ENCODE measurements at places on chromosomes 7 and 10. TPM values are rescaled to one million over a fixed set of nuclear protein-coding genes. Genes with fewer than 3 reads are reported as not detected.

DNA sequence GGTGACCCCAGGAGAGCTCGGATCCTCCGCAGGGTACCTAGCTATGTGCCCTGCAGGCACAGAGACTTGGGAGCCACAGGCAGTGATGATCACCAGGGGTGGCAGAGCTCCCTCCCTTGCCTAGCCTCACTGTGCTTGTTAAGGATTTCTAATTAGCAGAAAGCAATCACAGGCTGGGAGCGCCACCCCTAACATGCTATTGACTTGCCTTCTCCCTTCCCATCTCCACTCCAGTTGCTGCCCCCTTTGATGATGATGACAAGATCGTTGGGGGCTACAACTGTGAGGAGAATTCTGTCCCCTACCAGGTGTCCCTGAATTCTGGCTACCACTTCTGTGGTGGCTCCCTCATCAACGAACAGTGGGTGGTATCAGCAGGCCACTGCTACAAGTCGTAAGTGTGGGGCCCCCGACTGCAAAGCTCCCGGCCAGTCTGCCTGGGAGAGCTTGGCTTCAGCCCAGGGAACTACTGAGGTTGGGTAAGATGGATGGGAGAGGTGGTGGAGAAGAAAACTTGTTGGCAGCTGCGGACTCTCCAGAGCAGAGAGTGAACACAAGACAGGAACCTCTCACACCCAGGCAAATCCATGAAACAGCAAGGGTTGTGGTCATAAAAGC, 1.2 kb downstream of the PRSS1 start:
- no peak for DNase-seq
- no peaks in the 10 kb centered on the region for H3K4me1 ChIP-seq
- no peak overlapping the region for H3K27ac ChIP-seq
- no peaks in the 10 kb centered on the region for H3K27me3 ChIP-seq
- no peak overlapping the region for H3K4me3 ChIP-seq
- no peaks in the 10 kb centered on the region for H3K36me3 ChIP-seq

GRCh38 chr10:48254750-48255512, 19.6 kb downstream of the FRMPD2 start:
- H3K4me3 ChIP-seq = no peak overlapping the region
- no peaks in the 10 kb centered on the region for H3K4me1 ChIP-seq
- H3K27me3 ChIP-seq = no peaks in the 10 kb centered on the region

DNA sequence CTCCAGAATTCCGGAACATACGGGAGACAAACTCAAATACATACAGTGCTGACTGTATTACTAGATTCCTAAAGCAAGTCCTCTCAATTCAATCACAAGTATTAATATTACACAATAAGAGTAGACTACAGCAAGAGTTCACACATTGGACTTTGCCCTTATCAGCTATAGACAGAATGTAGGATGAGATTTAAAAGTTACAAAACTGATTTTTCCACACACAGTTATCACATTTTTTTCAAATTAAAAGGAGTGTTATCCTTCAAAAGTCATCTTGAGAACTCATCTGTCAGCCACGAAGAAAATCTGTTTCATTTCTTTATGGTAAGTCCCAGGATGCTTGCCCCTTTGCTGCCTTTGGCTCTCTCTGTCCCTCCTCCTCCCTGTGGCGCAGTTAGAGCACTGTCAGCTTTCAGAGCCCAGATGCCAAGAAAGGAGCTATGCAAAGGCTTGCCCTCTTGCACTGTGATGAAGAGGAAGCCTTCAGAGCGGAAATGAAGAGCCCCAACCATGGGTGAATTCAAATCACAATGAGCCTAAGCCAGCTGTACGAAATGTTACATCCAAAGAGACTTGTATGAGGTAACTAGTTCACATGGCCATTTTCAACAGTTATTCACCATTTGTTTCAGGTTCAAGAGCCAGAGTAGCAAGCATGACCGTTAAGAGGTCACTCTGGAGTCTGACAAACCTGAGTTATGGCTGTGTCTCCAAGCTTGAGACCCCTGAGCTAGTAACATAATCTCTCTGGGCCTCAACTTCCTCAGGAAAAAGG, 10.7 kb downstream of the NCOA4 start:
- H3K27me3 ChIP-seq = no peaks in the 10 kb centered on the region
- no peak overlapping the region for H3K4me3 ChIP-seq
- H3K36me3 ChIP-seq = no peaks in the 10 kb centered on the region
- H3K4me1 ChIP-seq = peaks cover 7% of the 10 kb centered on the region
- no peak for DNase-seq

- no peaks in the 10 kb centered on the region for H3K36me3 ChIP-seq
- peaks cover 5% of the 10 kb centered on the region for H3K4me1 ChIP-seq
- DNase-seq = no peak
- H3K27ac ChIP-seq = peak overlapping the region; percentile 88
- H3K27me3 ChIP-seq = no peaks in the 10 kb centered on the region
Measured at GRCh38 chr10:102436312-102436711, 3.9 kb upstream of the CUEDC2 start.

DNA sequence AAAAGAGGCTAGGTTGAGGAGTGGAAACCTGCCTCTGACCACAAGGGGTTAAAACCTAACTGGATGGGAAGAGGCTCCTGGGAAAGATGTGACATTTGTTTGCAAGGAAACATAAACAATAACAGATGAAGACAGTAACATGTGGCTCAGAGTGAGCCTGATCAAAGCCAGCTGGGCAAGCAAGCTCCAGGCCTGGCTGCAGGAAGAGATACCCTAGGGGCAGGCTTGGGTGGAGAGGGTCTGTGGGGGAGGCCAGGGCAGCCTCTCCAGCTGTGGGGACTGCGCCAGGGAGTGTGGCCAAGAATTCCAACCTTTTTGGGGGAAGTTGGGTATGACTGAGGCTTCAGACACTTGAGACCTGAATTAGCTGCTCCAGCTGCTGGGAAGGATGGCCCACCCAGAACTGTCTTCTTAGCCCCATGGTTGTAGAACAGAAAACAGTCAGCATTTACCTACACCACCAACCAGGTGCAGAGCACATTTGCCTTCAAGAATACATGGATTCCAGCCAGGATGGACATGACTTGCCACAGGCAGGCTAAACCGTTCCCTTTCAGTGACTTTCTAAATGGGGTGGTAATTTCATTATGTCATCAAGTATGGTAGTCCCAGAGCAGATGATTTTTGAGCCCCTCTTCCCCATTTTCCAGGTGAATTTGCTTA, 10.4 kb upstream of the FAM170B start:
- H3K4me1 ChIP-seq = no peaks in the 10 kb centered on the region
- H3K27me3 ChIP-seq = no peaks in the 10 kb centered on the region
- H3K36me3 ChIP-seq = no peaks in the 10 kb centered on the region
- no peak for DNase-seq

DNA sequence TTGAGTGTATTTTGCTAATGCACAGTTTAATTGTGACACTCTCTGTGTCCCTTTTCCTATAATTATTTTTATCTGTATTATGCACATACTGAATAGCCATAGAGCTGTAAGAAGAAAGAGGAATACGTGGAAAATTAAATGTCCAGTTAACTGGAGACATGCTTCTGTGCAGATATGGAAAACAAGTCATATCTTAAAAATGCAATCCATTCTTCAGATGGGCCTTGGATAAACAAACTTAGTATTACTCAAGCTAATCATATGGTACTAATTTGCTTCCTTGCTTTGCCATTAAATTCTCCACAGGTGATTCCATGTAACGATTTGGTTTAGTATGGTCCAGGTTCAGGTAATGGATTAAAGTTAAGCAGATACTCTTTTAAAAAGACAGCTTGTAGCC, 201.2 kb upstream of the CELF2 start:
- H3K36me3 ChIP-seq = no peaks in the 10 kb centered on the region
- no peak overlapping the region for H3K4me3 ChIP-seq
- no peak for DNase-seq
- H3K27ac ChIP-seq = no peak overlapping the region

DNA sequence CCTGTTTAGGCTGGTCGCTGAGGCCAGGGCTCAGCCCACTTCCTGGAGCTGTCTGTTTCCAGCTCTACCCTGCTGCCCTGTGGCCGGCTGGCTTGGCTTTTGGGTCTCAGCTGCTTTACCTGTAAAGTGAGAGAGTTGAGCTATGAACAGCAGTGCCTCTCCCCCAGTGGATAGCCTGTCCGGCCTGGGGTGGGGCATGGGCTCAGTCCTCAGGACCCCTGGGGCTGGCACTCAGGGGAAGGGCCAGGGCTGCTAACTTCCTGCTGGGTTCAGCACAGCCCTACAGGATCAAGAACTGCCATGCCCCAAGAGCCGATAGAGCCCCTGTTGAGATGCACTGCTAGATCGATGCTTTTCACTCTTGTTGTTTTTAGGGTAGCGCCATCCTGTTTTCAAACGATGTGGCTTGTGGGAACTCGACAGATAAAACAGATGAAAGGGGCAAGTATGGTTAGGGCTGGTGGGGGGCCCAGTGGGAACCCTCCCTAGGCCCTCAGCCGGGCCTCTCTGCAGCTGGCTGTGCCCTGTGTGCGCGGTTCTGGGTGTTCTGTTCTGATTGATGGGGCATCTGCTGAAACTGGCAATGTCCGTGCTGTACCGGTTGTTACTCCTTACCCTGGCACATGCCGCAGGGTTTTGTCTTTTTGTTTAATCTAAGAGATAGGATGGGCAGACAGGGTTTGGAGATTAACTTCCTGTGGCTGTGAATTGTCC, 10.0 kb upstream of the SFRP5 start:
- no peak overlapping the region for H3K4me3 ChIP-seq
- H3K4me1 ChIP-seq = no peaks in the 10 kb centered on the region
- peak overlapping the region; percentile 22 for H3K27ac ChIP-seq
- no peaks in the 10 kb centered on the region for H3K27me3 ChIP-seq

DNA sequence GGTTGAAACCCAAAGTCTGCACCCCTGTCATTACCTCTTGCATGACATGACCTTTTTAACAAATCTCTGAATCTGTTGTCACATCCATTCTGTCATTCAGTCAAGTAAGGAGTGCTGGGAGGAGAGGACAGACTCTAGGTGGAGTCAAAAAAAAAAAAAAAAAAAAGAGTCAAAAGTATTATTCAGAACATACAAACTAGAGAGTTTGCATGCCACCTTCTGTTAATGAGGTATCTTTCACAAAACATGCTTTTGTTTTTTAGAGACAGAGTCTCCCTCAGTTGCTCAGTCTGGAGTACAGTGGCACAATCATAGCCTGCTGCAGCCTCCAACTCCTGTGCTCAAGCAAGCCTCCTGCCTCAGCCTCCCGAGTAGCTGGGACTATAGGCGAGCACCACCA, 81.6 kb upstream of the ARMC3 start:
- H3K4me1 ChIP-seq = peaks cover 8% of the 10 kb centered on the region
- DNase-seq = no peak
- H3K27ac ChIP-seq = no peak overlapping the region
- no peaks in the 10 kb centered on the region for H3K36me3 ChIP-seq
- H3K27me3 ChIP-seq = no peaks in the 10 kb centered on the region

The LIPM gene
- total RNA-seq = not detected
